Stimulated activated CD4-positive, alpha-beta T cell treated with anti-CD3 and anti-CD28 coated beads, Interleukin-1b, Interleukin-23, amount 100 ng/mL, for 24 hours (primary cell): ENCODE measurements at places on chromosomes 11 and 22.

DNA sequence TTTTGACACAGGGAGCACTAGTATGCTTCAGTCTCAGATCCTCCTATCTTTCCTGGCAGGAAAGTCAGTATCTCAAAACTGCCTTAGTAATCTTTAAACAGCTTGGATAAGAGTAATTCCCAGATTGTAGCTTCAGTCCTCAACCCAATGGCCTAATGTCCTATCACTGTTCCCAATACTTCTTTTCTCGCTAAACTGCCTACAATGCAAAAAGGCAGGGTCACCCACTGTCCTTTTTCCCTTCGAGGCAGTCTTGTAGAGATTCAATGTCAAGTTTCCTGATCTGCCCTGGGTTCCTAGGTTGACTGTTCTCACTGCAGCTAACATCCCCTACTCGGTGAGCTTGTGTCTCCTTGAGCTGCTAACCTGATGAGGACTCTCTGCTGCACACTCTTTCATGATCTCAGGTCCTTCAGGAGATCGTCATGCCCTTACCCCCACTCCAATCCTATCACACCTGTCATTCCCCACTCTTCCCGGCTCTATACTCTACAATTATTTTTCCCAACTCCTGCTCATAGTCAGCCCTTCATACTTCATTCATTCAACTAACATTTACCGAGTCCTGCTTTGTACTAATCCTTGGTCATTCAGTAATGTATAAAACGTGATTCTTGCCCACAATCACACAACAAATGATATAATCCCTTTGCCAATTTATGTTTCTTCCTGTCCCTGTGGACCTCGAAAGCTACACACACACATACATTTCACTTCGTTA is 904 bp downstream of the C2CD3 start:
- no peak for DNase-seq

GRCh38 chr11:61032824-61033223 is 61.3 kb downstream of the CD6 start:
- no peak for DNase-seq

DNA sequence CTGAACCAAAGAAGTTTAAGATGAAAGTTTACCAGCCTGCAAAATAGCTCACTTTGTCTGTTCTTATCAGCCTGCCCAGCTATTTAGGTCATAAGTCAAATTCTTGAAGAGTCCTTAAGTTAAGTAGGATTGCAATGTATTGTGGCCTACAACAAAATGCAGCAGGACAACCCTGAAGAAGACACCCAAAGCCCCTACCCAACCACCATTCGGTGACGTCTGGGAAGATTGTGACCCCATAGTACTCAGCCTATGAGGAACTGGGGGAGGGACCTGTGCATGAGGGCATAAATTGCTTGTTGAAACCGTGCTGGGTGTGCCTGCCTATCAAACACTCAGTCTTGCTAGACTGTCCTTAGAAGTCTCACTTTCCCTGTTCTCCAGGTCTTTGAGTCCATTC is 50.5 kb upstream of the FDX1 start:
- DNase-seq, result no peak

GRCh38 chr11:116563712-116564047 is 209.1 kb downstream of the BUD13 start:
- no peak for DNase-seq

DNA sequence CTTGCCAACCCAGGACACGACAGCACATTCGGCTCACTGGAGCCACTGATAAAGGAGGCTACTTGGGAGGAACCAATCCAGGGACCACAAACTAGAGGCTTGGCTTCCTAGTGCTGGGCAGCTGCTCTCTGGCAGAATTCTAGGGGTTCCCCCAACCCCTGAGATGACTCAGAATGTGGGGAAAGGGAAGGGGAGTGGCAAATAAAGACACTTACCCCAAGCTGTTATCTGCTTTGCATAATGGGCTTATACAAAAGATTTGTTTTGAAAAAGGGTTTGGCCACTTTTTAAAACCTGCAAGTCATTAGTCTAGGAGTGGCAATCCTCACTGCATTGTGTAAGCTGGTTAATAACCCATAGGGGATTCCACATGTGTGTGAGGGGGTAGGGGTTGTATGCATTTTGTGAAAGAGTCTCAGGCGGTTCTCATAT is 64.1 kb upstream of the LMO1 start:
- DNase-seq, result no peak

GRCh38 chr11:74670171-74670570 is 61.1 kb downstream of the CHRDL2 start:
- DNase-seq, result no peak

GRCh38 chr11:12602421-12602820 is 71.8 kb upstream of the TEAD1 start:
- no peak for DNase-seq

DNA sequence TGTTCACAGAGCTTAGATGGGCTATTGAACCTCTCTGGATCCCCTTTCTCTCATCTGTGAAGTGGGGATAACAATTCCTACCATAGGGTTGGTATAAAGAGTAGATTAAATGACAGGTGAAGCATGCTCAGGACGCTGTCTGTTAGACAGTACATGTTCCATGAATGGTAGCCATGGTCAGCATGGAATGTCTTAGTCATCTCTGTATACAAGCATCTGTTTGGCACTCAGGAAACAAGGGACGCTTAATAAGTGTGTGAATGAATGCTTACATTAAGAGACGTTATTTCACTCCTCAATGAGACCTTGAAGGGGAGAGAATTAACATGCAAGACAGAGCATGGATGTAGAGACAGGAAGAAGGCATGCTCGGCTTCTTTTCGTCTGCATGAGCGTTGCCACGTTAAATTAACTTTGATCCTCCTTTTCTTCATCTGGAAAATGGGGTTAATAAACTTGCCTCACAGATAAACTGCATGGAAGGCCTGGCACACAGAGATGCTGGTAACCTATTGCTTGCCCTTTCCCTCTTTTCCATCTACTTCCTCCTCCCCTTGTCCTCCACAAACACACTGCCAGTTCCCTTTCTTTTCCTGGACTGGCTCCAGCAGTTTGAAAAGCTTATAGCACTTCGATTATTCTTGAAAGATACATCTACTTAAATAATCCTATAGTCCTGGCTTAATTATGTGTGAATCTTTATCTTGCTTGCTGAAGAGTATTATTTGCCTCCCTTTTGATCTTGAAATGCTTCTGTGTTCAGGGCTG is 267.2 kb upstream of the MTNR1B start:
- DNase-seq, result no peak

DNA sequence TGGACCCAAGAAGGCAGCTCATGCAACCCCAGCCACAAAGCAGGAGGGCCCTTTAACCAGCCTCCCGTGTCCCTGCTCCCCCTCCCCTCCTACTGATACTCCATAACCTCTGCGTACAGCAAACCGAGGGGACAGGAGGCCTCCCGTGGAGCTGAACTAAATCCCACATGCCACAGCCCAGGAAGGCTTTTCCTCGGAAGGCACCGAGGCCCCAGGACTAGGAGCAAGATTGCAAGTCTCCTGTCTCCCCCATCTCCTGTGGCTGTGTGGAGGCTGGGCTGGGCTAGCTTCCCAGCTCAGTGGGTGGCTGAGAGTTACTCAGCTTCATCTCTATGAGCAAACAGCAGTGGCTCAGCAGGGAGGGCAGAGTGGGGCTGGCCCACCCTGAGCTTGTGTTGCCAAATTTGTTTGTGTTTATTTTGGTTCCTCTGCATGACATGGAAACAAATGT is 62.7 kb upstream of the NECTIN1 start:
- no peak for DNase-seq

DNA sequence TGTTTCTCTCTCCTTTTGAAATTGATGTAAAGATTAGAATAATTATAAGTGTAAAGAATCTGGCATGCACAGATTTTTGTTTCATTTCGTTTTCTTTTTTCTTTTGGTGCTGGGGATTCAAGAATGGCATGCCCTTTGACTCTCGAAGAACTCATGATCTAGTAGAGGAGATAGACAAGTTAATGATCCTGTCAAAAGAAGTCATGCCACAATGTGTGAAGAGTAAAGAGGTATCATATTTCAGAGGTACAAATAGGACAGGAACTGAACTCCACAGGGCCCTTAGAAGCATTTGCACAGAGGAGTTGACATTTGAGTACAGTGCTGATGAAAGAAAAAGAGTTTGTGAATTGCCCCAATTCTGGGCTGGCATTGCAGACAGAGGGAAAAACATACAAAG is 708.0 kb upstream of the ARHGAP42 start:
- no peak for DNase-seq

DNA sequence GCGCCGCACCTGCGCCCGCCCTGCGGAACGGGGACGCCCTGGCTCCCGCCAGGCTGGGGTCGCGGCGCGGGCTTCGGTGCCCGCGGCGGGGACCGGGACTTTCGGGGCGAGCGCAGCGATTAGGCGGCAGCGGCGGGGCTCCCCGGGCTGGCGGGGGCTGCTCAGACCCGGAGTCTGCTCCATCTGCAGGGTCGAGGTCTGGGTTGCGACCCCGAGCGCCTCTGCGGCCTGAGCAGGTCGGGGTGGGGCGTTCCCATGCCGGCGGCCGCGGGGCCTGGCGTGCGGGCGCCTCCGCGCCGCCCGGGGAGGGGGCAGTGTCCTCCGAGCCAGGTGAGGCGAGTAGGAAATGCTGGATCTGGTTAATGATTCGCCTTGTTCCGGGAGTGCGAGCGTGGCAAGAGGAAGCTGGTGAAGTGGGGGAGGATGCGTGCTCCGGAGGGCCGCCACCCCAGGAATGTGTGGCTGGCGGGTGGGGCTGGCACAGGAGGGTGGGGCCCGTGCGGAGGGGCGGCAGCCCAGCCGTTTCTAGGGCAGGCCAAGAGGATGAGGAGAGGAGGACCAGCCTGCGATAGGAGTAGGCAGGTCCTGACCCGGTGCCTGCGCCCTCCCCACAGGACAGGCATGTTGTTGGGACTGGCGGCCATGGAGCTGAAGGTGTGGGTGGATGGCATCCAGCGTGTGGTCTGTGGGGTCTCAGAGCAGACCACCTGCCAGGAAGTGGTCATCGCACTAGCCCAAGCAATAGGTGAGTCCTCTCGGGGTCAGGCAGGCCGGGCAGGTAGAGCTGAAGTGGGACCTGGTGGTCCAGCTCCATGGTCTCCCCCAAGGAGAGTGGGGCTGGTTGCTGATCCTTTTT is 606 bp downstream of the RASSF7 start:
- DNase-seq, result no peak

DNA sequence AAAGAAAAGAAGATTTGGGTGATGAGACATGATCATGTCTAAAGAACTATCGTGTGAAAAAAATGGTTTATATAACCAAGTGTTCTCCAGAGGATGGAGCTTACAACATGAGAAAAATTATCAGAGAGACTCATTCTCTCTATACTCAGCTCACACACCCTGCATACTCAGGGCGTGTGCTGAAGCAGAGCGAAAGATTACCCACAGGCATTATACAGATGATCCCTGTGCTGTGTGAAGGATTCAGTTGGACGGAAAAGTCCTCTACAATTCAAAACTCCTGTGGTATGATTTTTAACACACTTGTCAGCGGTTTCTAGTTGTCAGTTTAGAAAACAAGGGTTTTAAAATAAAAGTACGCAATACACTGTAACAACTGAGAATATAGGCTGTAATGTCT is 267.3 kb downstream of the DLG2 start:
- no peak for DNase-seq

DNA sequence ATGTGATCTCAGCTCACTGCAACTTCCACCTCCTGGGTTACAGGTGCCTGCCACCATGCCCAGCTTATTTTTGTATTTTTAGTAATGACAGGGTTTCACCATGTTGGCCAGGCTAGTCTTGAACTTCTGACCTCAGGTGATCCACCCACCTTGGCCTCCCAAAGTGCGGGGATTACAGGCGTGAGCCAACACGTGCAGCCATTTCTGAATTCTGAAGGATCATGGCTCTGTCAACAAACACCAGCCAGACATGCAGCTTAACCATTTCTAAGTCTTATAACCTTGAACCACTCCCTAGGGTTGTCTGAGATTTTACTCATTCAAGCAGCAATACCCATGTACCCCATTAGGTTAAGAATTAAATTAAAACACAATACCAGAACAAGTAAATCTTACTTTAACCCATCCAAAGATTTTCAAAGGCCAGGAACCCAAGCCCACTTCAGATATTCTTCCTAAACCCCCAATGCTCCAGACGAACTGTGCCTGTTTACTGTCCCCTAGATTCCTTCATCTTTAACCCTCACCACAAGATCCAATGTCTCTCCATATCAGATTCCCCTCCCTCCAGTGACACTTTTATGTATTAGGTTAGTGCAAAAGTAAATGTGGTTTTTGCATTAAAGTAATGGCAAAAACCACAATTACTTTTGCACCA is 4.0 kb downstream of the RPS13 start:
- no peak for DNase-seq

DNA sequence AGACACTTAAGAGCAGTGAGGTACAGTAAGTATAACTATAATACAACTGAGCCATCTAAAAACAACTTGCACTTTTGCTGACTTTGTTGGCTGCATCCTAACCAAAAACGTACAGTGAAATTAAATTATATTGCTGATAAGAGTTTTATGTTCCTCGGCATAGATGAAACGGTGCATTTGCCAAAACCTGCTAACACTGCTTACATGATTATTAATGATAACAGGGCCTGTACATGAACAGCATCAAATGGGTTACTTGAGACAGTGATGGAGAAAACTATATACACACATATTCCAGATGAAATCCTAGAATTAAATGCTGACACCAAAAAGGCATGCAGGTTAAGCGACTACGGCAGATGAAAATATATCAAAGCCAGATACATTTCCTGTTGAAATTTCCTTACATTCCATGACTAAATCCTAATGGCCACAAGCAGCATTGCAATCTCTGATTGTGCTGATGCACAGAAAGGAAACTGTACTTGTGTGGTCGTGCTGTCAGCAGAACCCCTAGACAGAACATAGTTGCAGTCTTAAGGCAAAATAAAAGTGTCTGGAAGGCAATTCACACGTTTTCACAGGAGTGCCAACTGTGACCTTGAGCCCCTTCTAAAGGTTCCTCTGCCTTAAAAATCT is 143.9 kb downstream of the CADM1 start:
- DNase-seq, result no peak

DNA sequence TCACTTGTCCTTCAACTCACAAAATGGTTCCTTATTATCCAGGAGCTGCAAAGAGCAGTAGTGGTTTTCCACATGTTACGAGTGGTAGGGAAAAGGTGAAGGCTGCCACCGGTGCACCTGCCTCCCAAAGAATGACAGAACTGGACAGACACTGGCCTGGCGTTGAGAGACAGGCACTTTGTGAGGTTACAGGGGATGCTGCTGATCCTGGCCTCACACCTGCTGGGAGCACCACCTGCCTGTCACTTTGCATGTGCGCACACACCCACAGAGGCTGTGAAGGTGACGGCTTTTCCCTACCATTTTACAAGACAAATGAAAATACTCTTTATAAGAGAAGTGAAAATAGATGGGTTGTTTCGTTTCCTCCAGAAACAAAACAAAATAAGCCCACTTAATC is 175.3 kb upstream of the B3GAT1 start:
- DNase-seq, result no peak

GRCh38 chr11:38278457-38279141 is 1680.6 kb upstream of the RAG2 start:
- no peak for DNase-seq

DNA sequence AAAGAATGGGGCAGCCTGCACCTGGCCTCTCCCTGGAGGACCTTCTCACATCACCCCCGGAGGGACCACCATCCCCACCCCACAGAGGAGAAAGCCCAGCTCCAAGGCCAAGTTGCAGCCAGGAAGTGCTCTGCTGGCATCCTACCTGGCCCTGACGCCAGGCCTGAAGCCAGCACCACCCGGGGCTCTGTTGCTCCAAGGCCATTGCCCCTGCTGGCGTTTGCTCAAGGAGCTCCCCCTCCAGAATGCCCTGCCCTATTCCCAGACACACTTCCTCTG is 10.2 kb downstream of the RTN4R start:
- no peak for DNase-seq
